Right ventricle myocardium inferior (tissue), 1 donor: ENCODE measurements at places on chromosomes 12 and 14.

GRCh38 chr12:65460063-65460462, 181.6 kb downstream of the MSRB3 start:
- DNase-seq, result no peak

GRCh38 chr12:123148223-123148622, 2.7 kb downstream of the PITPNM2 start:
- no peak for DNase-seq

- DNase-seq, result no peak
These were observed at the start of gene FZD10 for GRCh38 chr12:130162267-130162666. FZD10 (plus strand) TSS chr12:130162464; CDS start chr12:130162943, 479 bp downstream.

DNA sequence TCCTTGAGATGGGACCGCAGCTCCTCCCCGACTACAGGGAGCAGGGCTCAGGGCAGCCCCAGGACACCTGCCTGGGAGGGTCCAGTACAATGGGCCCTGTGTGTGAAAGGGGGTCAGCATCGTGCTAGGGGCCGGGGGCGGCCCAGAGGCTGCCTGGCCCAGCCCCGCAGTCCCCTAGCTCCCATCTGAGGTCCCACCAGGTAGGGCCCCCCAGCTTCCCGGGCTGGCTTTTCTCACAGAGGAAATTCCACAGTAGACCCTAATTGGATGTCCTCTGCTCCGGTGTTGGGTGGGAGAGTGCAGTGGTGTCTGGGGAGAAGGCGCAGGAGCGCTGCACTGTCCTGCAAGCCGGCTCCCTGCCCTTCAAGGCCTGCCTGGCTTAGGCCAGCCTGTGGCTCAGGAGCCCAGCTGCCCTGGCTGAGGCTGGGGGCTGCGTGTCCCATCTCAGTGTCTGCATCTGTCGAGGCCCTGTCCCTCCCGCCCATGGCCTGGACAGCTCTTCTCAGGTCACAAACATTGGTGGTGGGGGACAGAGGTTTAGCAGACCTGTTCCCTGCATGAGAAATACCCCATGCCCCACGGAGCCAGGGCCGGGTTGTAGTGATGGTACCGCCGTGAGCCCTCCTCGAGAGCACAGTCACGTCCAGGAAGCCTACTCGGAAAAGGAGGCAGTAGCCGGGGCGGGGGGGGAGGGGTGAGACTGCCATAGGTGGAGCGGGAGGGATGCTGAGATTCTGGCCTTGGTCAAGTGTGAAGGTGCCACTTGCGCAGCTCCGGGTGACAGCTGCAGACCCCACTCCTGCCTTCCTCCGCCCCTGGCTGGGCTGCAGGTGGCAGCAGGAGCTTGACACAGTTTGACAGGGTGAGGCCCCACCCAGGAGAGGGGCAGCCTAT, 11.6 kb downstream of the HIP1R start:
- DNase-seq, result no peak

GRCh38 chr12:55845785-55846496, 3.2 kb upstream of the MMP19 start:
- DNase-seq, result no peak

DNA sequence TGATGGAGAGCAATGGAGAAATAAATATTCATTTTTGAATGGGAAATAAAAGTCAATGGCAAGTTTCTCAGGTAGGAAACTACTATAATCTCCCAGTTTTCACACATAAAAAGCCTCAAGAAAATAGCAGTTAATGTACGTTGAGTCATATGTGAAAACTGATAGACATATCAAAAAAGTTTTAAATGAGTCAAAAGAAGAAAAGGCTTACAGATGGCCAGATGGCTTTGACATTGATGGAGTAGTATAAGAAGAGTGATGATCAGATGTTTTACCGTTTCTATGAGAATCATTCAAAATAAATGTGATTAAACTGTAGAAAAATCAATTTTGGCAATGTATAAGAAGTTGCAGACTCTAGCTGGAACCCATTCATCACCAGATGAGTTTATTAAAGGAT, 97.8 kb downstream of the LLPH start:
- no peak for DNase-seq
